Activated CD4-positive, alpha-beta T cell treated with anti-CD3 and anti-CD28 coated beads, Interleukin-2, amount 50 U/mL, for 16 hours (primary cell): ENCODE measurements at places on chromosomes 2 and 18.

GRCh38 chr2:127525691-127526131, 578 bp downstream of the IWS1 start:
- peak; percentile 21 for DNase-seq

GRCh38 chr2:134714228-134714627, 4.6 kb downstream of the TMEM163 start:
- peak; percentile 2 for DNase-seq

GRCh38 chr2:127261804-127262406, 32.0 kb downstream of the ERCC3 start:
- no peak for DNase-seq

DNA sequence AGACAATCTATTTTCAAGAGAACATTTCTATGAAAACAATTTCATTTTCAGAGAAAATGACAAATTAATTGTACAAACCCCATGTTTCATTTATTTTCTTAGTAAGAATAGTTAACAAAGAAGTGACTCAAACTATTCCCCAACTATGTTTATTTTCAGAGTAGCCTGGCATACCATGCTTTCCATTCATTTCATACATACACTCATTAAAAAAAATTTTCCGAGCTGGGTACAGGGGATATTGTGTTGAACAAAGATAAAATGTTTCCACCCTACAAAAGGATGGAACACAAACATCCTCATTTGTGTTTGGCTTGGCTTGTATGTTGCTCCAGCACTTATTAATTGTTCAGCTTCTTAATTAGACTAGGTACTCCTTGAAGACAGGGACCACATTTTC, 331.4 kb downstream of the EXOC6B start:
- DNase-seq = no peak
